ENCODE measurements at places on chromosomes 4 and X.

DNA sequence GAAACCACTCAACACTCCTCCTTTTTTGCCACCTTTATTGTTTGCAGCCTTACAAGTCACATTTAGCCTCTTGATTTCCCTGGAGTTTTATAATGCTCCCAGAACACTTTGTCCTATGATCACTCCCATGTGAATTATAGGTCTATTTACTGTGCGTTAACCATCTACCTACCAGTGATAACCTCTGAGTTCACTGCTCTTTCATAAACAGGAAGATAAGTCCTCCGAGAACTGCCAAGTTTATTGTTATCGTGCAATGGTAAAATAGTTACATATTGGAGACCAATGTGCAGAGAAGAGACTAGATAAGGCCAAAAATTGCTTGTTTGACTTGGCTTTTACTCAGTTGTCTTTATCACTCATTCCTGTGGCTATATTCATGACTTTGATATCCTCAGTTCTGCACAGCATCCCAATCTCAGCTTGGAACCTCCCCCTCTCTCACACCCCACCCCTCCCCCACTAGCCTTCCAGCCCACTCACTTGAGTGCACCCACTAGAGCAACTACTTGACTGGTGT lies 12.9 kb upstream of the NUDT9 start:
- no peak for DNase-seq

- no peak for DNase-seq
These were observed 5.7 kb upstream of the TMEM192 start for GRCh38 chr4:165118256-165118909.

- no peak for DNase-seq
These were observed 40.3 kb upstream of the ACSL4 start for GRCh38 chrX:109773374-109773773.

- DNase-seq = no peak
These were observed 150.9 kb downstream of the SHROOM3 start for GRCh38 chr4:76585897-76586360.

DNA sequence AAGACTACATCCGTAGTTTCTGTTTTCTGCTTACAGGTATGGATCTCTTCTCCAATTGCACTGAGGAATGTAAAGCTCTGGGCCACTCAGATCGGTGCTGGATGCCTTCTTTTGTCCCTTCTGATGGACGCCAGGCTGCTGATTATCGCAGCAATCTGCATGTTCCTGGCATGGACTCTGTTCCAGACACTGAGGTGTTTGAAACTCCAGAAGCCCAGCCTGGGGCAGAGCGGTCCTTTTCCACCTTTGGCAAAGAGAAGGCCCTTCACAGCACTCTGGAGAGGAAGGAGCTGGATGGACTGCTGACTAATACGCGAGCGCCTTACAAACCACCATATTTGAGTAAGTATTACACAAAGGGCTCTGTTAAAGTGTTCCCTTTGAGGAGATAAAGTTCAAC lies 13.8 kb downstream of the PCDH10 start:
- no peak for DNase-seq

- no peak for DNase-seq
These were observed 94.2 kb upstream of the NKX1-1 start for GRCh38 chr4:1500231-1500965.

DNA sequence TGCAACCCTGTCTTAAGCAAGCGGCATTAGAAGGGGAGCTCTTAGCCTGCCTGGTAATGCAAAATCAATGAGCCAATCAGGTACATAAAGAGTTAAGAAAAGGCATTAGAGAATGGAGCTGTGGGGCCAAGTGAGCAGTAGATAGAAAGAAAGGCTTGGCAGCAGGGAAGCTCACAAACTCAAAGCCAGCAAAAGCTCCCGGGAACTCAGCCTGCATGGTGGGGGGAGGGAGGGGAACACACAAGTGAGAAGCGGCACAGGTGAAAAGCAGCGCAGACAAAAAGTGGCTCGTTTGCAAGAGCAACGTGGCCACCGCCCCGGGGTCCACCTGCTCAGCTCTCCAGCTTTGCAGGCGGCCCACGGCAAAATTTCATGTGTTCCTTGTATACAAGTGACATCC lies 818.5 kb downstream of the FAM133A start:
- DNase-seq = no peak

- DNase-seq = no peak
These were observed 585.7 kb downstream of the TLL1 start for GRCh38 chr4:166458756-166459155.

GRCh38 chr4:15753786-15754185 lies 24.3 kb upstream of the CD38 start:
- DNase-seq = no peak

DNA sequence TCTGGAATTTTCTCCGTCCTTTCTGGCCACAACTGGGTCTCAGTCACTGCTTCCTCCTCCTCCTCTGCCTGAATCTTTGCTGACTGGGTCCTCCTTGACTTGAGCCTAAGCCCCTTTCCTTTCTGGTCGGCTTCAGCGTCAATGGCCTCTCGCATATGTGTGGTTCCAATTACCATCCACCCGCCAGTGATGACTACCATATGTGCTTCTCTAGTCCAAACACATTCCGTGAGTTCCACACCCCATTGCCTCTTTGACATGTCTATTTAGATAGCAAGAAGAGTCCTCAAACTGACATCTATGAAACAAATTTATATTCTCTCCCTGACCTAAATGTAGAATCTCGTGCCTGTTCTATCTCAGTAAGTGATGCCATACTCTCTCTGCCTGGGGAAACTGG lies 19.8 kb downstream of the MXRA5 start:
- DNase-seq = no peak

- no peak for DNase-seq
These were observed 502.5 kb downstream of the GRXCR1 start for GRCh38 chr4:43394976-43395375.

- DNase-seq = no peak
These were observed 45.1 kb downstream of the VSIG4 start for GRCh38 chrX:65994519-65995506.

GRCh38 chr4:188439641-188440311 lies 300.5 kb downstream of the TRIML1 start:
- no peak for DNase-seq

DNA sequence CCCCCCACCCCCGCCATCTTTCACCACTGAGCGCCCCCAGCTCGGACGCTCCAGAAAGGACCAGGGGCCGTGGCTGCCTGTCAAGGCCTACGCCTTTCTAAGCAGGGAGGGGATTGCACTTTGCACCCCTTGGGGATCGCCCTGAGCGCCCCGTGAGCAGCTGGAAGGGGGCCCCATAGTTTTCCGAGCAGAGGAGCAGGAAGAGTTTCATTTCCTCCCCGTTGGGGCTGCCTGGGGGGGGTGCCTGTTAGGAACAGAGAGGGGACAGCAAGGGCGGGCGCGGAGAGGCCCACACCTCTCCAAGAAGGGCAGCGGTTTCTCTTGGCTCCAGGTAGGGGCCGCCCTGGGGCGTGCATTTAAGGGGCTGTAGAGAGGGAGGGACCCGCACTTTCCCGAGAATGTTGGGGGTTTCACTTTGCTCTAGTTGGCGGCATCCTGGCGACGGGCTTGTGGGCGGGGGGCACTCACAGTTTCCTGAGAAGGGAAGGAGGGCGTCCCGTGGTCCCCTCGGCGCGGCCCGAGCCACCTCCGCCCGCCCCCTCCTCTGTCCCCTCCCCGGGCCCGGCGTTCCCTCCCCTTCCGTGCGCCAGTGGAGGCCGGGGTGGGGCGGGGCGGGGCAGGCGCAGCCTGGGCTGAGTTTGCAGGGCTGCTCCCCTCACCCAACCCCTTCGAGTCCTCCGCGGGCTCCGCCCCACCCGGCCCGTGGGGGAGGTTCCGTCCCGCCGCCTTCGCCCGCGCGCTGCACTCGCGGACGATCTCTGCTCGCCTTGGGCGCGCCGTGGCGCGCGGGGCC lies 82.3 kb upstream of the CD99 start:
- peak; percentile 83 for DNase-seq

DNA sequence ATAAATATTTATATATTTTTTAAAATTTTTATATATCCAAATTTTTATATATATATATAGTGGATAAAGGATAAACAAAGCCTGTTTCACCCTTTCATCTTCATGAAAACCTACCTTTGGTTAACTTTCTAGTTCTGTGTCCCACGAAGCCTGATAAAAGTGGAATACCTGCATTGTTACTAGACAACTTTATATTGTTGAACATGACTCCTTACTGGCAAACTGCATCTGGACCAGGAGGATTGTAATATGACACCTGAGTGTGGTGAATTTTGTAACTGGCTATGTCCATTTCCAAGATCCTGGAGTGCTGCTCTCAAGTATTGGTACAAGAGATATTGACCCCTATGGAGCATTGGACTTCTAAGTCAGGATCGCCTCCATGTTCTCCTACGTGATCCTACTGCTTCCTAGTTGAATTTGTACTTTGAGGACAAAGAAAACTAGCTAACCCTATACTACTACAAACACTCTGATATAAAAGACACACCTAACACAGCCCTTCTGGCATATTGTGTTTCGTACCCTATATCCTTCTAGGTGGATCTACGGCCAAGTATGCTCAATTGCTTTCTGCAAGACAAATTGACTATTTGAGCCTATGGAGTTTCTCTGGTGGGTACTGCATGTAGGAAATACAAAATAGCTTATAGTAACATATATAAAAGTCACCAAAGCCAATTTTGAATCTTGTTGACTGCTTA lies 61.3 kb upstream of the PRRG1 start:
- DNase-seq = no peak

DNA sequence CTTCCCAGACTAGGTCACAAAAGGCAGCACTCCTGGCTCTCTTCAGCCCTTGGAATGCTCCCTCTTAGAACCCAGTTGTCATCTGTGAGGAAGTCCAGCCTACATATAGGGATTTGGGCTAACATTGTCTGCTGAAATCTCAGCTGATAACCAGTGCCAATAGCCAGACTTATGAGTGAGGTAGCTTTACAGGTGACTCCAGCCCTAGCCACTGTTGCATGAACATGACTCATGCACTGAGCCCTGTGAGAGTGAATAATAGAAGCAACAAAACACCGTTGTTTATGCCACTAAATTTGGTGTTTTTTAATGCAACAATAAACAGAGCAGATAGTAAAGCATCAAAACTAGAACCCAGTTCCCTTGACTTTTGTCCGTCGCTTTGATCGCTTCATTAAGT lies 433.2 kb downstream of the STIM2 start:
- no peak for DNase-seq

DNA sequence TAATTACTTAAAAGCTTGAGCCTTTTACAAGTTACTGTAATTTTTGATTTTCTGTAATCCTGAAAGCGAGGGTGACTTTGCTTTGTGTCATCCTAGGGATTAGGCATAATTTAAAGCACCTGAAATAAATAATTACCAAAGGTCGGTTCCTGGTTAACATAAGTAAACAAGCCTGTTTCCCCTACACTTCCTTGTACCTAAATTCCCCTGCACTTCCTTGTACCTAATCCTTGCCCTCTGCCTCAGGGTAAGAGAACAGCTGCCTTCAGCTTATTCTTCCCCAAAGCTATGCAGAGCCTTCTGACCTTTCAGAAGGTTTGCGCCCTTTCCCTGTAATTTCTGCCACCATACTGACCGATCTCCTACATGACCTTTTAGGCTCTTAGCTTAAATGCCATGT lies 166.1 kb upstream of the PDE5A start:
- DNase-seq = no peak

- DNase-seq = no peak
These were observed 42.4 kb downstream of the SOD3 start for GRCh38 chr4:24837781-24838180.

- DNase-seq = no peak
These were observed 248.6 kb upstream of the JADE1 start for GRCh38 chr4:128560754-128561495.

GRCh38 chrX:39261446-39262147 lies 460.3 kb downstream of the MID1IP1 start:
- DNase-seq = no peak

- no peak for DNase-seq
These were observed 82.0 kb upstream of the WDR17 start for GRCh38 chr4:175983636-175984035.

GRCh38 chr4:88919056-88919455 lies 137.9 kb downstream of the FAM13A start:
- no peak for DNase-seq

GRCh38 chr4:173547889-173548288 lies 17.9 kb upstream of the HAND2 start:
- no peak for DNase-seq

DNA sequence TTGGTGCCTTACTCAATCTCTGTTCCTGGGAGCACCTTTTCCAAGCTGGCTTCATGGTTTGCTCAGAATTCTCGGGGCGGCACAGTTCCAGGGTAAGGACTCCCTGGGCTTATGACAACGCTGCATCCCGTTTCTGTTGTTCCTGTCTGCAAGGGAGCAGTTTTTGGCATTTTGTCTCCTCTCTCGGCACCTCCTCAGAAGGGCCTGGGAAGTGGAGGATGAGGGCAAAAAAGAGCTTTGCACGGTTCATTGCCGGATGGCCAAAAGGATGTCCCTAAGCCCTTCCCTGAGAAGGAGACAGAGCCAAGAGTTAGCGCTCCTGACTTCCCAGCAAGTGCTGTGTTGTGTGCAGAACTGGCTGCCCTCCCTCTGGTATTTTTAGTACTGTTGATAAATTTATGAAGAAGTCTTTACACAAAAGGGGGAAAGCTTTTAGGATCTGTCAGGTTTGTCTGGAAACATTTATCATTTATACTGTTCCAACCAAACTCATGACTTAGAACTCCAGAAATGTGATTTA lies 13.4 kb downstream of the SRD5A3 start:
- no peak for DNase-seq

- DNase-seq = no peak
These were observed 36.7 kb downstream of the SMIM20 start for GRCh38 chr4:25950461-25951389.

GRCh38 chr4:90996813-90997212 lies 869.6 kb downstream of the CCSER1 start:
- no peak for DNase-seq

DNA sequence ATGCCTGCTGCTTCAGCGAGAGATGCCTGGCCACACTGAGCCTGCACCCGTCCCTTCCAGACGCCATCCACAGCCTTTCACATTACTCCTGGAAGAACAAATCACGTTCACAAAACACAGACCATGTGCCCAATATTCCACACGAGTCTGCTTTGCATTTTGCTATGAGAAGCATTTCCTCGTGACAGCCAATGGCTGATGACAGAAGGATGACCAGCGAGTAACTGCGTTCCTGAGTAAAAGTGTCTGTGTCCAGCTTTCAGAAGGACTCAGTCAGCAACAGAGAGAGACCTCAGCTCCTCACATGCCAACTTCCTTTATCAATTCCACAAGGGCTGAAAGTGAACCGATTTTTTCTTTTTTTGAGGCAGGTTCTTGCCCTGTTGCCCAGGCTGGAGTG lies 19.5 kb downstream of the NAT8L start:
- no peak for DNase-seq

GRCh38 chr4:168118116-168118655 lies 25.8 kb downstream of the ANXA10 start:
- DNase-seq = no peak
